T-helper 17 cell (primary cell): ENCODE measurements at places on chromosomes 6 and 20. TPM values are rescaled to one million over a fixed set of nuclear protein-coding genes. Genes with fewer than 3 reads are reported as not detected.

DNA sequence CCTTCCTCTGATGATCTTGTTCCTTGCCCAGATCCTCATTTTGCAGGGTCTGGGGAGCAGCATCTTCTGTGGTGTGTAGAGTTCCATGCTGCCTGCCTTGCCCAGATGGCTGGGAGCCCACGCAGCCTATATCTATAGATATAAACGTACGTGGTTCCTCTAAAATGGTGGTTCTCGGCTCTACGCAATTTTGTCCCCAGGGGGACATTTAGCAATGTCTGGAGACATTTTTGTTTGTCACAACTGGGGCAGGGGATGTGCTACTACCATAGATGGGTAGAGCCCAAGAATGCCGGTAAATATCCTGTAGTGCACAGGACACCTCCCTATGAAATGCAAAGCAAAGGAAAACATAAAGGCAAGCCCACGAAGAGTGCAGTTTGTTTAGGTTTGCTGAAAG is 98.4 kb upstream of the SPACA1 start:
- DNase-seq = no peak

Gene CYP21A2
- 0.35 TPM for total RNA-seq

- DNase-seq = no peak
Measured at GRCh38 chr6:30047220-30047619, 13.8 kb upstream of the POLR1H start.

- no peak for DNase-seq
Measured at GRCh38 chr6:35363293-35363750, 21.0 kb downstream of the PPARD start.

Gene NCOA6
- total RNA-seq = 30.7 TPM

Gene CALHM4
- total RNA-seq = not detected

DNA sequence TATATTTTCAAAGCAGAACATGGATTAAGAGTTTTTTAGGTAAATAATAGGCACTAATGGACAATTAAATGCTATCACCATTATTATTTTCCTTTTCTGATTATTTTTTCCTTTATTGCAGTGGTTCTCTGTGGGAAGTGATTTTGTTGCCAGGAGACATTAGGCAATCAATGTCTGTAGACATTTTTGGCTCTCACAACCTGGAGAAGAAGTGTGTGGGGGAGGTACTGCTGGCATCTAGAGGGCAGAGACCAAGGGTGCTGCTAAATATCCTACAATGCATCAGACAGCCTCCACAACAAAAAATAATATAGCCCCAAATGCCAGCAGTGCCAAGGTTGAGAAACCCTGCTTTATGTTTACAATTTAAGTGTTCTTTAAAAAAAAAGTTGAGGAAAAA is 8.3 kb downstream of the IFNGR1 start:
- DNase-seq = no peak

DNA sequence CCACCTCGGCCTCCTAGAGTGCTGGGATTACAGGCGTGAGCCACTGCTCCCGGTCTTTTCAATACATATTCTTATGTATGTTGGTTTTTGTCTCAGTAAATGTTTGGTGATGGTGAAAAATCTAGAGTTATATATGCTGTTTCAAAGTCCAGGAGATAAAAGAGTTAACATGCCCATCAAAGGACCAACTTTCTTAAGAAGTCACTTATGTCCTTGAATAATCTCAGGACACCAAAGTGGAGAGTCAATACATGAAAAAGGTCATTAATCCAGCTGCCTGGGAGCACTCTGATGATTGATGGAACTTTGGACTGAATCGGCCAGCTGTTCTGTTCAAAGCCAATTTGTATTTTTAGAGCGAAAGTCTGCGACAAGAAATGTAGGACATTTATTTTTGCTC is 59.8 kb upstream of the HDAC2 start:
- no peak for DNase-seq

GRCh38 chr6:24848461-24848860 is 49.7 kb upstream of the ARMH2 start:
- no peak for DNase-seq

Gene LRRN4
- not detected for total RNA-seq

GRCh38 chr6:38144365-38144945 is 324.9 kb downstream of the ZFAND3 start:
- no peak for DNase-seq

Gene APOM
- 4.0 TPM for total RNA-seq

DNA sequence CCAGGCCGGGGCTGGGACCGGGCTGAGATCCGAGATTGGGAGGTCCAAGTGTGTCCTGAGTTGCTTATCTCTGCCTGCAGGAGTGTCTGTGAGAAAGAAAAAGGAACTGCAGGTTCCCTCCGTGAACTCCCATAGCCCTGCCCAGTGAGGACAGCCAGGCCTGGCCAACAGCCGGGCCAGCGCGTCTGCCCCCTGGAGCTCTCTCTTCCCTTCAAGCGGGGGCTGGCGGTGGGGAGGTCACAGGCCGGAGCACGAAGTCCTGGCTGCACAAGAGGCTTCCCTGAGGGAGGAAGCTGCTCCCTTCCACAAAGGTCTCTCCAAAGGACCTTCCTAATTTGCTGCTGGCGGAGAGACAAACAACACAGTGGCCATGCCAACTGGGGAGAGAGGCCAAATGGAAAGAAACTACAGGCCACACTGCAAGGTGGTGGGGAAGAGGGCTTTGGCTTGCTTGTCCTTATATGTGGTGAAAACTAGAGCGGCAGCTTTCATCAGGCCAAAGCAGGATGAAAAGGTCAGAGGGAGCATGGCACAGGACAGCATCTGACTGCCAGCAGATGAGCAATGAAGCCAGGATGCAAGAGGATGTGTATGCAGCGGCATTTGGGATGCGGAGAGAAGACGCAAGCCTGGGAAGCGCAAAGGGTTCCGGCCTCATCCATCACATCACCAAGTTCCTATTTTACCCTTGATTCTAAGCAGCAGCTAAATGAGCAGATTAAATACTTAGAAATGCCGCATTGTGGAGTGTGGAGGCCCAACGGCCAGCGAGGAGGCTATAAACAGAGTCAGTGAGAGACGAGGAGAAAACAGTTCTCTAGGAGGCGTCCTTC is 260.0 kb downstream of the ERMARD start:
- no peak for DNase-seq

- DNase-seq = no peak
Measured at GRCh38 chr6:36414481-36414880, 27.0 kb upstream of the ETV7 start.

GRCh38 chr20:5731753-5732366 is 18.3 kb upstream of the SHLD1 start:
- DNase-seq = no peak

- peak; percentile 12 for DNase-seq
Measured at GRCh38 chr6:138987080-138987642, 892 bp downstream of the REPS1 start.

DNA sequence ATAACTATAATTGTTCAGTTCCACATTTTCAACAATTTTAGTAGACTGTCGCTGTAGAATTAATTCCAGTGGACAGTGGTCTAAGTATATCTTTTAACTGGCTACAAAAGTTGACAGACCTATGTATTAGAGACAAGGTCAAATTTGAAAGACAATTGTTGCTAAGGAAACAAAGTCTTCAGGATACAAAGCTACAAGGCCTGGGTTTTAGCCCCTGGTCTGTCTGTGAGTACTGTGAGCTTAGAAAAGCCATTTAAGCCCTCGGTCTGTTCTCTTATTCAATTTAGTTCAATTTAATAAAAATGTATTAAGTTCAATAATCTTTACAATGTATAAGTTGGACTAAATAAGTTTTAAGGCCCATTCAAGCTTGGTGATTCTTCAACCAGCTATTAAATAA is 352.5 kb downstream of the HDGFL1 start:
- DNase-seq = no peak

GRCh38 chr6:102127253-102127652 is 733.7 kb downstream of the GRIK2 start:
- no peak for DNase-seq

Gene SRSF12
- total RNA-seq = not detected

DNA sequence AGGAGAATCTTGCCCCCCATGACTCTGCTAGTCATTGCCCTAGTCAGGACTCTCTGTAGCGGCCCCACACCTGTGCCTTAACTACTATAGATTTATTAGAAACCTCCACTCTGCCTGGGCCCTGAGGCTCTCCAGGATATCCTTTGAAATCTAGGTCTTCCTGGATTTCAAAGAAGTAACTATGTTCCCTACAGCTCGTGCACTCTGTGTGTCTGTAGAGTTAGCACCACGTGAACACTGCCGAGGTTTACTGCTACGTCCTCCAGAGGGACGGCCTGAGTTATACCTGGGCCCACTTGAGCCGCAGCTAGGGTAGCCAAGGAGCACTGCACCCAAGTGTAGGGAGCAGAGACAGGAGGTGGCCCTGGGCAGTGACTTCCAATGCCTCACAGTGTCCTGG is 19.8 kb downstream of the GLP1R start:
- DNase-seq = no peak

Gene MAS1
- total RNA-seq = not detected
